Fibroblast of skin of abdomen (primary cell): ENCODE measurements at places on chromosomes 3 and 15.

DNA sequence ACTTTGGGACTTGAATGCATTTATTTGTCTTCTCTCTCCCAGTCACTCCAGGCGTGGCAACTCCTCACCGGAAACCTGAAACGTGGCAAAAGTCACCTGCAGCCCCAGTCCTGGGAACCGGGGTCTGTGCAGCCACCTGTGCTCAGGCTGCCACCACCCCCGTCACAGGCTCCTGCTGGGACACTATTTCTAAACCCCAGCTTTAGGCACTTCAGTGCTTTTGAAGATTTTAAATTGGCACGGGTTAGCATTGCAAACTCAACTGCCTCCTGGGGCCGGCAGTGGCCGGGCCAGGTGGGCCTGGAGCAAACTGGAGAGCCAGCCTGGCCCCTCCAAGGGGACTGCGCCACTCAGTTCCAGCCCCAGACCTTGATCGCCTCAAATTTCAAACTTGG, 146.7 kb upstream of the IQSEC1 start:
- no peak for DNase-seq

DNA sequence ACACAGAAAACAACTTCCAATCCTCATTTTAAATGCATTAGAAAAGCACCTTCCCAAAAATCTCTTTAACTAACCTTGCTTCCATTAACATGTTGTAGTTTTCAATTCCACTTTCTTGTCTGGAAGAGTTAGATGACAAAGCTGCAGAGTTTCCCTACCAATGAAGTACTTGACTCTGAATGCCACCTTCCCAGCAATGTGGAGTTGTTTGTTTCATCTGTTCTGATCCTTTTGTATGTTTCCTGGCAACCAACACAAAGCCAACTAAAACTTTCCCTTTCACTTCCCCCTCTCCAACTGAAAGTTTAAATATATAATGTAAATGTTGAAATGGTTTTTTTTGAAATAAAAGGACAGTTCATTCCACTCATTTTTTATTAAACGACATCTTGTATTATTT, at the start of gene WDR49:
Gene WDR49 (minus strand): TSS at position 183 of the 400 bp plus-strand sequence. CDS start 517 bp downstream, outside the sequence.
- DNase-seq, result no peak

GRCh38 chr15:66951531-66952320, 113.7 kb upstream of the SMAD3 start:
- DNase-seq, result peak; percentile 52

- no peak for DNase-seq
Measured at GRCh38 chr15:68561171-68561900, 17.5 kb upstream of the CORO2B start.

GRCh38 chr3:62521464-62522105, 148.2 kb upstream of the FEZF2 start:
- no peak for DNase-seq

GRCh38 chr3:72317491-72317890, 530.8 kb downstream of the SHQ1 start:
- no peak for DNase-seq

DNA sequence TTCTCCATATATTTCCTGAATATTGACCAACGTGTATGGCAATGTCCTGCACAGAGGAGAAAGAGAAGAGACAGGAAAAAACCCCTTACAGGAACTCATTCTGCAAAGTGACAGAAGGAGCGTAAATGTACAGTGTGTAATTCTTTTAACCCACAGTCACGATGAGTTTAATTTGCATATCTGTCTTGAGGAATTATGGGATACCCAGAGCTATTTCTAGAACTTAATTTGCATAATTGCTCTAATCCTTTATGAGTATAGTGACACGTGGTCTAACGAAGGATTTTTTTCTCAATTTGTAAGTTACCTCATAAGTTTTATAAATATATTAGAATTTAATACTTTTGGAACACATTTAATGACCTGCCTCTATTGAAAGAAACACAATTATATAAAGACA, 9.8 kb downstream of the GPR27 start:
- no peak for DNase-seq

- no peak for DNase-seq
Measured at GRCh38 chr3:59885101-59885500, 835.3 kb upstream of the CFAP20DC start.

GRCh38 chr3:112128843-112129727, 4.0 kb downstream of the GCSAM start:
- peak; percentile 13 for DNase-seq

DNA sequence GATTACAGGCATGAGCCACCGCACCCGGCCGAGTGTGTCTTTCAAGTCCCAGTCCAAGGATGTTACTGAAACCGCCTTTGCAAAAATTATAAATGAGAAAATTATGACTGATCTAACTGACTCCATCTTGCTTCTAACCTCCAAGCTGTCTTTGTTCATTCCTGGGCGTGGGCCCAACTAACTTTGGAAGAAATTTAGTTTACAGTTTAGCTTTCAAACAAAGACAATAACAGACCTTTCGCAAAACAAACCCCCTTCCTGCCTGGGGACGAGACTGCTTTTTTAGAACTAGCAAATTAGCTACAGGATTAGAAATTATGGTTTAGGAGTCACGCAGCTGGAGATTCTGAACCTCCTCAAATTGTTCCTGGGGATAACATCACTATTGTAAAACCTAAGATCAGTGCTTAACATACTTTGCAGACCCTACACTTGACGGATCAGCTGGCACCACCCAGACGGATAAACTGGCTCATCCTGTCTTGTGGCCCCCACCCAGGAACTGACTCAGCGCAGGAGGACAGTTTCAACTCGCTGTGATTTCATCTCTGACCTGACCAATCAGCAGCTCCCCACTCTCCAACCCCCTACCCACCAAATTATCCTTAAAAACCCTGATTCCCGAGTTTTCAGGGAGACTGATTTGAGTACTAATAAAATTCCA, 23.8 kb downstream of the NANOGP8 start:
- no peak for DNase-seq

DNA sequence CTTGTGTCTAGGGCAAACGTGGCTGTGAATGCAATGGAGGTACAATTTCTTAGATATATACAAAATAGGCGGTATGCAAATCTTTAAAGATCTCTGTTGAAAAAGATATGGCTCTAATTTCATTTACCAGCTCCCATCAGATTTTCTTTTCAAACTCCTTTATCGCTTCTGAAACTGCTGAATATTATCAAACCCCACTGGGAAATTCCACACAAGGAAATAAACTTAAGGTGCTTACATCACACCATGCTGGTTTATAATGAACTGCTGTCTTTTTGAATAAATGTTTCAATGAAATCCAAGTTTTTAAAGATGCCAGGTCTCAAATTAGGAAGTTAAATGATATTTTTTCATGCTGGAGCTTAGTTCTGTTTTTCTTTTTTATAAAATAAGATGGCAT, 102.5 kb upstream of the ICE2 start:
- no peak for DNase-seq

DNA sequence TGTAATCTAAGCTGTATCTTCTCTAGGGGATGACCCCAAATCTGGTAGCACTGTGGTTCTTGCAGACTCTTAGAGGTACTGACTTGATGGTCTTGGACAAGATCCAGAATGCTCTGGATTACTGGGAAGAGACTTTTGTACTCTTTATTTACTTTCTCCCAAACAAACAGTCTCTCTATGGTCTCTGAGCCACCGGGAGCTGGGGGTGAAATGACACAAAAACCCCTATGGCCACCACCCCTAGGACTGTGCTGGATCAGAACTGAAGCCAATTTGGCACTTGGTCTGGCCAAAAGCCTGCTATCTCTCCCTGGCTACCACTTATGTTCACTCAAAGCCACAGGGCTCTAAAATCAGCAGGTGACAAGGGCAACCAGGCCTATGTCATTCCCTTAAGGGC, 50.2 kb upstream of the SI start:
- DNase-seq, result no peak

GRCh38 chr3:155846119-155846518, 8.1 kb downstream of the SLC33A1 start:
- no peak for DNase-seq

DNA sequence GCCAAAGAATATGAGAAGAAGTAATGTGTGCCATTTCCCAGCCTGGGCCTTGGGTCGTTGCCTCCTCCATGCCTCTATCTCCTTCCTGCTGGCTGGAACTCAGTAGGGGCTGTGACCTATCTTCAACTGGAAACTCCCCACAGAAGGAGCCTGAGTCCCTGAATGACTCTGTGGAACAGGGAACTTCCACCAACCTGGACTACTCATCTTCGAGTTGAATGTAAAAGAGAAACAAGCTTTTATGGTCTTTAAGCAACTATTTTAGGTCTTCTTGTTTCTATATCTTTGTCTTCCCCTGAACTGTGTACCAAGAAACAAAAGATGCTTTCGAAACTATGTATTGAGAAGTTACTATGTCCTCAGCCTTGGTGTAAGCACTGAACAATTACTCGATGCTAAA, 355.3 kb upstream of the NR2F2 start:
- DNase-seq, result no peak

- DNase-seq, result peak; percentile 28
Measured at GRCh38 chr3:110384601-110385000, 687.0 kb upstream of the NECTIN3 start.

DNA sequence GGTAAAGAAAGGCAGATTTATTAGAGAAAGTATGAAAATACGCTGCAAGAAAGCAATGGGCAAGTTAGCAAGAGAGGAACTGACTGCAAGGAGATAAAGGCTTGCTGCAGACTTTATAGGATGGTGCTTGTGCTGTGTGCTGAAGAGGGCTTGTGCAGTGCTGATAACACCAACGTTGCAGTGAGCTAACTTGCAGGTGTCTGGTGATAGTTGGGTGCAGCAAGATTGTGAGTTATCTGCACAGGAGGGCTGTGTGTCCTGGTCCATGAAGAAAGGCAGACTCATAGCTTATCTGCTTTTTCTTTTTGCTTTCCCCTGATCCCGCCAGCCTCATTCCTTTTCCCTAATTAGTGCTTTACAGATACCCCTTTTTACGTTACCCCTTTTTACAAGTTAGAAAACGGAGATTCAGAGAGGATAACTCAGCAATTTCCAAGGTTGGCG, 58.0 kb upstream of the ZNF148 start:
- no peak for DNase-seq

DNA sequence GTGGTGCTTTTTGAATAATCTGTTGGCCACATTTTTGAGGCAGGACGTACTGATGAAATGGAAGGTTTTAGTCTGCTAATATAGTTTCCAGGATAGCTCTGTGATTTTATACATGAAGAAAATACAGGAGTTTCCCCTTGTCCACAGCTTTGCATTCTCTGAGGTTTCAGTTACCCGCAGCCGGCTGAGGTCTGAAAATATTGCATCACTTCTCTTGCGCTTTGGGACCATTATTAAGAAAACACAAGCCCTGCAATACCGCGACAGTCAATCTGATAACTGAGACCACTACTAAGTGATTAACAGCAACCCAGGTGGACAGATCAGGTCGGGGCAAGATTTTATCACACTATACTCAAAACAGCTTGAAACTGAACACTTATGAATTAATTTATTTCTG, 33.0 kb downstream of the BLM start:
- no peak for DNase-seq

GRCh38 chr3:184694133-184694665, 17.7 kb downstream of the MAGEF1 start:
- DNase-seq, result no peak

DNA sequence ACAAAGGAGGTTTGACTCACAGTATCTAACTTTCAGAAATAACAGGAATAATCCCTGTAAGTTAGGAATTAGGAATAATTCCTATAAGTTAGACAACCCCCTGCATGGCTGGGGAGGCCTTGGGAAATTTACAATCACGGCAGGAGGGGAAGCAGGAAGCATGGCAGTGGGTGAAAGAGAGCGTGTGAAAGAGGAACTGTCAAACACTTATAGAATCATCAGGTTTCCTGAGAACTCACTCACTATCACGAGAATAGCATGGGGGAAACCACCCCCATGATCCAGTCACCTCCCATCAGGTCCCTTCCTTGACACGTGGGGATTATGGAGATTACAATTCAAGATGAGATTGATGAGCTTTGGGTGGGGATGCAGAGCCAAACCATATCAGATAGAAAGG, 385.5 kb downstream of the IL20RB start:
- DNase-seq, result no peak

DNA sequence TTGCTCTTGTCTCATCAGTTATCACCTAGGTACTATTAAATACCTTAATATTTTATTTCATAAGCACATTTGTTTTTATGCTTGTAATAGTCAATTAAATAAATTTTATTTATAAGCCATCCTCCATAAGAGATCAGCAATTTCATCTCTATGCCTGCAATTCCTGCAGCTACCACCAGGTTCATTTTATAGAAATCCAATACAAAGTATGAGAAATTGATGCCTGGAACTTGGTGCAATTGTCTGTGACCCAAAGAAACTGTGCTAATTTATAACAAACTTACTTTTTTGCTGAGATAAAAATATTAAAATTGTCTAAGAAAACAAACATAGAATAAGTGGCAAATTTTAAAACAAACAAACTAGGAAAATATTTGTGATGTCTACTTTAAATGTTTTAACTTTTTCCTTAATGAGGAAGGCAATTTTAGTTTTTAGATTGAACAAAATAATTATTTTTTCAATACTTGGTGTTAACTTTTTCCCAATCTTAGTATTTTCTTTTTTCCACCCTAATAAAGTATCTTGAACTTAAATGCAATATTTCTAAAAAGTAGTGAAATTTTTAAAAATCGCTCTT, 1026.6 kb downstream of the ROBO1 start:
- DNase-seq, result no peak

DNA sequence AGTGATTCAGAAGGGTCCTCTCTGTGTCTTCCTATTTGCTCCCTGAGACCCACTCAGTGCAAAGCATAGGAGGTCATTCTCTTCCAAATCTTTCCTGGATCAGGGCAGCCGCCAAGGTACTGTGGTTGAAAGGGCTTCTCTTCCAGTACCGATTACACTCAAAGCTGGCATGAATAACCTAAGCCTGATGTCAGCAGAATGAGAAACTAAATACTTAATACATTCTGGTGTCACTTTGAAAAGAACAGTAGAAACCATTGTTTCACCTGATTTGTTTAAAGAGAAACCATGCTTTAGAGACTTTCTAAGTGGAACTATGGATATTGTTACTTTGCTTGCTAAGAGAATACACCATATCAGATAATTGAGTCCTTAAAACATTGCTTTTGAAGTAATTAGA, 50.2 kb downstream of the PDHB start:
- DNase-seq, result peak; percentile 27

DNA sequence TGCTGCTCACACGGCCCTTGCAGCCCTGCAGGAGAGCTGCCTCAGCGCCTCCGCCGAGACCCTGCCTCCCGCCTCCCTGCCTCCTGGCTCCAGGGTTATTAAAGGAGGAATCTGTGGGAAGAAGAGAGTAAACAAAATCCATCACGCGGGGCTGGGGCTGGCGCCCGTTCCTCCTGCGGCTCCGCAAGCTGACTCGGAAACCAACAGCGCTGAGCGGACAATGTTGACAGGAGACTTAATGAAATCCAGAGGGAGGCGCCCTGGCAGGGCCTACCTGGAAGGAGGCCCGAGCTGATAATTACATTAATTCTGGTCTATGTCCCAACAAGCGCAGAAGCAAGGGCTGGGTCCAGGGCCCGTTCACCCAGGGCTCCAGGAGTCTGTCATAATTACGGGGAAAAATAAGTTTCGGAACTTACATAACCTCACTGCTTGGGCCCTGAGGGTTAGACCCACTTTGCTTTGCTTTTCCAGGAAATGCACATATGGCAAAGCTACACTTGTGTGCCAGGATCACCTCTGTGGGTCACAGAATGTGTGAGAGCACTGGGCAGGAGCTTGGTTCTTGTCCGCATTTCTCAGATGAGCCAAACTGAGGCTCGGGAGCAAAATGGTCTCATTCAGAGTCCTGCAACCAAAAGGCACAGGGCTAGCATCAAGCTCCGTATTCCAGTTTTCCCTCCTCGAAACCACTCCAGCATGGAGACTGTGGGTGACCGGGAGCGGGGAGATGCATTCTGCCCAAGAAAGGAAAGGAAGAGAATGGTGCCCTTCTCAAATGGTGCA, 43.8 kb upstream of the SLC6A6 start:
- DNase-seq, result peak; percentile 64

GRCh38 chr3:67529915-67530314, 124.5 kb downstream of the SUCLG2 start:
- DNase-seq, result peak; percentile 26
